Effector memory CD4-positive, alpha-beta T cell (primary cell): ENCODE measurements at places on chromosomes 5 and 9.

DNA sequence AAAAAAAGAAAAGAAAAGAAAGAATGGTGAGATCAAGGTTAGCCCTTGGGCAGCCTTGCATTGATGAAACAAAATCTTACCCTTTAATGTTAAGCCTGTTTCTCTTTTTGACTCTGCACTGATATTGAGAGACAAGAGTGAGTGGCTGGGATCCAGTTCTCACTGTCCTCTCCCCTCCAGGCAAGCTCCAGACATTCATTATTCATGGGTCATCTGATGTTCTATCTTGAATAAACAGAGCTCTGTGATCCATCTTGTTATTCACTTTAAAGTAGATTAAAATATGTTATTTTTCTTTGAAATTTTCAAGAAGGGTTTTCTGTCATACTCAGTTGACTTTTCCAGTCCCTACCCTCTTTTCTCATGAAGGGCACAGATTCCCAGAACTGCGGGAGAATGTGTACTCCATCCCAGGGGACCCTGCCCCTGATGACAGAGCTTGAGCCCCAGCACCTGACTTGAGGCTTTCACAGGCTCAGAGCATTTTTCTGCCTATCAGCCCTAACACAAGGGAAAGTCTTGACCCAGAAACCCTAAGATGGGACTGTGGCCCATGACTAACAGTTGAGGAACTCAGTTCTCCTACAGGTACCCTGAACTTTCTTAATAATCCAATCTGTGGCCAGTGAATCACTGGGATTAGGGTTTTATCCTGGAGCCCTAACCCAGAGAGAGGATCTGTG is 24.1 kb downstream of the ACTL7B start:
- no peak for DNase-seq

- DNase-seq, result no peak
Measured at GRCh38 chr5:54379590-54379989, 69.2 kb upstream of the ARL15 start.

DNA sequence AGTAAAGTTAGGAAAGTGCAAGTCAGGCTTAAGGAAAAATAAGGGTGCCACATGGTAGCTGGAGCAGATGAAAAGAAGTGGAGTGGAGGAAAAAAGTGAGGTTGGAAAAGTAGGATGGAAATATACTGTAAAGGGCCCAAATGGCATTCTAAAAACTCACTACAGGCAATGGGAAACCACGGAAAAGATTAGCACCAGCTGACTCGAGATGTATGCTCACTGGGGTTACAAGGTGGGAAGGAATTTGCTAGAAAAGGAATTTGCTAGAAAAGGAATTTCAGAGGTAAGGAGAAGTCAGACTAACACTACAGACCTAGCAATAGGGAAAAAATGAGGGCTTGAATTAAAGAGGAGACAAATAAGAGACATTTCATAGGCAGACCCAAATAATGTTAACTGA is 3.6 kb downstream of the PSMD5 start:
- no peak for DNase-seq

DNA sequence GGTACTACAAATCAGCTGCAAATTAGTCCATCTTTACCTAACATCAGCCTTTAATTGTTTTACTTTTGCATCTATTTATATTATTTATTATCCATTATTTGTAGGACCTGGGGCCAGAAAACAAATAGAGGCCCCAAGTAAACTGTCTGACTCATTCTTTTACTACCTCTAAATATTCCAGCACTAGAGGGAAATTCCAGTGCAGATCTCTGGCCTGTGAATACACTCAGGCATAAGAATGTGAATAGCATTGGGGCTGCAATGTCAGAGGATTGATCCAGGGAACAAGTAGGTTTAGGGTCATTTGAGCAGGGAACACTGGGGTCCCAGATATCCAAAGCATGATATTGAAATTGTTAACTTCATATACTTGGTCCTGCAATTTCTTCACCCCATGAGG is 176.6 kb upstream of the TYRP1 start:
- no peak for DNase-seq

DNA sequence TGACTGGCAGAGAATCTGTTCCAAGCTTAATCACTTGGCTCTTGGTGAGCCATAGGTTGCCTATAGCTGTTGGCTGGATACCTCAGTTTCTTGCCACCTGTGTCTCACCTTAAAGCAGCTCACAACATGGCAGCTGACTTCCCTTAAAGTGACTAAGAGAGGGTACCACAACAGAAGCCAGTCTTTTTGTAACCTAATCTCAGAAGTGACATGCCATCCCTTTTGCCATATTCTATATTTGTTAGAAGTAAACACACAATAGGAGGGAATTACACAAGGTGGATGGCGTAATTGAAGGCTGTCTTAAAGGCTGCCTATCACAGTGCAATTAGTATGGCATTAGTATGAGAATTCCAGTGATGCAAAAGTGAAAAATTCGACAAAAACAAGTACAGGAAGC is 28.1 kb downstream of the NIPBL start:
- DNase-seq, result no peak

DNA sequence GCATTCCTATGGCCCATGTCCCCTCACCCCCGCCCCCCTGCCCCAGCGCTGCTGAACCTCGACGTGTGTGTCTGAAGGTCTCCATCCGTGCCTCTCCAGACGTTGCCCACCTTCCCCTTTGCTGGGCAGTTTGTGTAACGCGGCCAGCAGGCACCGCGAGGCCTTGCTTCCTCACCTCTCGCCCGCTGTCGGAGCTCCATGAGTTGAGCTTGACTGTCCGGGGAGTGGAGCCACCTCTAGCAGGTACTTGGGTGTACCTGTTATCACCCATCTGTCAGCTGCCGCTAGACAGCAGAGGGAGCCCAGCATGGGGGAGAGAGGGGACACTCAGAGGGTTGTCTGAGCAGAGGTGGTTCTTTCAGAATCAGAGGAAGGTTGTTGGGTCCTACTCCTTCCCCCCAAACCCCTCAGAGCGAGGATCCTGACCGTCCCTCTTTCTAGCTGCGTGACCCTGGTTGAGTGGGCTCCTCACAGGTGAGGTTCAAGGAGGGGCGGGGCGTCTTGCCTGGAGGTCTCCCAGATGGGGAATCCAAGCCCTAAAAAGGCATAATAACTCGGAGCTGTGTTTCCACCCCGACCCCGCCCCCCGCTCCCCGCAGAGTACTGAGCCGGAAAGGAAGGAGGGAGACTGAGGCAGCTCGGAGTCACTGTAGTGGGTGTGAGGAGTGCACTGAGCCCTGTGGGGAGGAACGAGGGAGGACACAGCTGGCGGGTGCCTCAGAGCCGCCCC is 184.7 kb downstream of the C9orf50 start:
- DNase-seq, result no peak

DNA sequence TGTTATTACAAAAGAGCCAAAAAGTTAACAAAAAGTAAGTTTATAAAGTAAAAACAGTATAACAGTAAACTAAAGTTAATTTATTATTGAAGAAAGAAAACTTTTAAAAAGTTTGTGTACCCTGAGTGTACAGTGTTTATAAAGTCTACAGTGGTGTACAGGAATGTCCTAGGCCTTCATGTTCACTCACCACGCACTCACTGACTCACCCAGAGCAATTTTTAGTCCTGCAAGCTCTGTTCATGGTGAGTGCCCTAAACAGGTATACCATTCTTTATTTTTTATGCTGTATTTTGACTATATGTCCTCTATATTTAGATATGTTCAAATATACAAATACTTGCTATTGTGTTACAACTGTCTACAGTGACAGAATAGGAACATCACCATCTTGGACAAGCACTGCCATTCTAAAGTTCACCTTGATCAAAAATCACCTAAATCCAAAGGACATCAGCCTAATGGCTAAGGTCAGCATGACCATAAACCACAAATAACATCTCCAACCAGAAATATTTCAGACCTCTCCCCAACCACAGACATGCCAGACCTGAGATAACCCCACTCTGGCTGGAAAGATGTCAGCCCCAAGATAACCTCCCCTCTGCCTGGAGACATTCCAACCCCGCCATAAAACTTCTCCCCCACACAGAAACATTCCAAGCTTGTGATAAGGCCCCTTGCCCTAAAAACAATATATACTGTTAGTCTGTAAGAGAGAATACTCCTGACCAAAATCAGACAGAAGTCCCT is 56.1 kb downstream of the AGXT2 start:
- no peak for DNase-seq

DNA sequence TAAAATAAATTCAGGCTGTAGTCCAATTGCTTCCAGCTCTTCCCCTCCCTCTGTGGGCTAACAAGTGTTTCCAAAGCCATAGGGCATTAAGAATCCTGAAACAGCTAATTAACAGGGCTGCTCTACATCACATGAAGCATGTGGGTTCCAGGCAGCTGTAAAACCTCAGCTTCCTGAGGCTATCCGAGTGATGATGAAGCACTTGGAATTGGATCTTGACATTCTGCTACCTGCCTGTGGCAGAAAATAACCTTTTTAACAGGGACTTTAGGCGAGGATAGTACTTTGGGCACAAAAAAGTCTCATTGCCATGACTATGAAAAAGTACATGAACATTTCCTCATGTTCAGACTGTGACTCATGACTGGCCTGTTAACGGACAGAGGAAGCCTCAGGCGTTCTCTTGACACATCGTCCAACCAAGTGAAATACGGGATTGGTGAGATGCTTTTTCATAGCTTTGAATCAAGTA is 107.2 kb downstream of the PDE4D start:
- no peak for DNase-seq

DNA sequence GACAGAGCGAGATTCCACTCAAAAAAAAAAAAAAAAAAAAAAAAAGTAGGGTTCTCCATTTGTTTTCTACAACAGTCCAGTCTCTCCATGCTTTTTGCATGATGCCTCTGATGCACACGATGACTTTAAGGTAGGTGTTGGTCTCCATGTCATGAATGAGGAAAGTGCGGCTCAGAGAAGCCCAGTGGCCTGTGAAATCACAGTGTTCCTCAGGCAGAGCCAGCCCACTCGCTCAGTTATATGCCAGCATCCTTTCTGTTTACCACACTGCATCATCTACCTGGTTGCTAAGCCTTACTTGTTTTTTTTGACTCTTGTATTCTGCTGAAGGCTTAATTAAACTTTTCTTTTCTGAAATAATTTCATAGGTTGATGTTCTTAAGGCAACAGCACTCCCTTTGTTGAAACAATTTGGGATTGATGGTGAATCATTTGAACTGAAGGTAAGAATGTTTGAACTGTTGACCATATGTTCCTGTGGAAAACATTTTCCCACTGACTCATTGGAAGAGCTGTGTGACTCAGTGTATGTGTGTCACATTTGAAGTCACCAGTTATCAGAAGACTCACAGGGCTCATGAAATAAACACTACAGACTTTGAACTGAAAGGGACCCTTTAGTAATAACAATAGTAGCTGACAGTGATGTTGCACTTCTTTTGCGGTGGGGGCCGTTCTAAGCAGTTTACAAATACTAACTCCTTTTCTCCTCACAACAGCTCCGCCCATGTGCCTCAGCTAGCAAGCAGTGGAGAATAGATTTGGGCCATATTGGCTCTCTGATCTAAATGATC is 40.2 kb downstream of the RCL1 start:
- DNase-seq, result no peak
